ENCODE measurements at places on chromosomes 6 and 20.

- no peak for DNase-seq
Measured at GRCh38 chr6:39330476-39330875, 8.0 kb upstream of the KCNK16 start.

GRCh38 chr20:36744243-36744642 is 1.6 kb downstream of the NDRG3 start:
- no peak for DNase-seq

- DNase-seq: no peak
Measured at GRCh38 chr6:144055121-144055931, 40.0 kb downstream of the SF3B5 start.

GRCh38 chr20:58714923-58715351 is 22.3 kb downstream of the NPEPL1 start:
- DNase-seq: no peak

GRCh38 chr6:42383421-42384205 is 68.1 kb downstream of the TRERF1 start:
- no peak for DNase-seq

- DNase-seq: no peak
Measured at GRCh38 chr6:170181338-170181690, 109.6 kb downstream of the DLL1 start.

GRCh38 chr20:51104960-51105920 is 82.3 kb upstream of the KCNG1 start:
- no peak for DNase-seq

Measured in left renal cortex interstitium (tissue), 4 donors.